ENCODE measurements at places on chromosomes 2 and 18.
A peak's percentile ranks its signal among the peaks of the same experiment; 100 is the strongest.

DNA sequence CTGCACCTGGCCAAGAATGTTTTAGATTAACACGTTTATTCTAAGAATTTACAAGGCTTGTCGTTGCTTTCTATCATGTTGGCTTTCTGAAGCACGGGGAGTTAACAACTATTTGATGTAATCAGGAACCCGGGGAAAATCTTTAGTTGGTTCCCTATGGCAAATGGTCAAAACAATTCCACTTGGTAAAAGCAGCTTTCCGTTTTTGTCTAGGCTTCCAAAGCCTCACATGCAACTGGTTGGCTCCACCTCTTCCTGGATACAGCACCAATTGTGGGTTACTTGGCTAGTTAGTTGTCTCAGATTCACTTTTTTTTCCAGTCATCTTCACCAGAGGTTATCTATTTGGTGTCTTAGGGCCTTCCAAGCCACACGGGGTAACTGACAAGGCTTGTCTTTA is 2.8 kb downstream of the COLEC12 start:
- H3K36me3 ChIP-seq = no peaks in the 10 kb centered on the region
- H3K27ac ChIP-seq = no peak overlapping the region
- H3K27me3 ChIP-seq = no peaks in the 10 kb centered on the region
- DNase-seq = no peak
- H3K4me1 ChIP-seq = peaks cover 19% of the 10 kb centered on the region
- H3K4me3 ChIP-seq = no peak overlapping the region

GRCh38 chr2:105977212-105977611 is 216.9 kb downstream of the UXS1 start:
- no peak for DNase-seq
- H3K27ac ChIP-seq = no peak overlapping the region
- no peaks in the 10 kb centered on the region for H3K36me3 ChIP-seq
- H3K27me3 ChIP-seq = no peaks in the 10 kb centered on the region
- no peaks in the 10 kb centered on the region for H3K4me1 ChIP-seq
- no peak overlapping the region for H3K4me3 ChIP-seq

- H3K27ac ChIP-seq = no peak overlapping the region
- H3K4me3 ChIP-seq = no peak overlapping the region
- DNase-seq = no peak
These were observed 1845.6 kb upstream of the PIK3C3 start for GRCh38 chr18:40109252-40110049.

DNA sequence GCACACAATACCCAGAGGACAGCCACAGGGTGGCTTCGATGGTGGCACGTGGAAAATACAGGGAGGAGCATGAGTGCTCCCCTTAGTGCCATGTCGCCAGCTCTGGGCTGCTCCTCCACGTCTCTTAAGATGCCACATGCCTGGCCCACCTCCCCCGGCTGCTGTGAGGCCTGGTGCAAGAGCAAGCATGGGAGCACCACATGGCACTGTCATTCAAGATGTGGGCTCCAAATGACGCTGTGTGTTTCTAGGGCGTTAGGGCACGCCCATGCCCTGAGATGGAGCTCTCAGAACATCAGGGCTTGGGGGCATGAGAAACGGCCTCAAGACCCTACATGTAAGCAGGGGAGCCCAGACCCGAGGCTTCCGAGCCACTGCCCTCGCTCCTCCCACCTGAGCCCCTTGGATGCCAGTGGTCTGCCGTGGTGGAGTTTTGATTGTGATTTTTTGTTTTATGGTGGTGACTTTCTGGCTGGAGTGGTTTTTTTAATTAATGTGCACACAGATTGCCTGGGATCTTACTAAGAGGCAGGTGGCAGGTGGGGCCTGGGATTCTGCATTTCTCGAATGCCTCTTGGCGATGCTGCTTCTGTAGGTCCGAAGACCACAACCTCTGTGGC is 239.3 kb downstream of the GBX2 start:
- no peaks in the 10 kb centered on the region for H3K36me3 ChIP-seq
- H3K27me3 ChIP-seq = no peaks in the 10 kb centered on the region
- DNase-seq = no peak
- no peak overlapping the region for H3K4me3 ChIP-seq
- H3K4me1 ChIP-seq = no peaks in the 10 kb centered on the region
- H3K27ac ChIP-seq = no peak overlapping the region

DNA sequence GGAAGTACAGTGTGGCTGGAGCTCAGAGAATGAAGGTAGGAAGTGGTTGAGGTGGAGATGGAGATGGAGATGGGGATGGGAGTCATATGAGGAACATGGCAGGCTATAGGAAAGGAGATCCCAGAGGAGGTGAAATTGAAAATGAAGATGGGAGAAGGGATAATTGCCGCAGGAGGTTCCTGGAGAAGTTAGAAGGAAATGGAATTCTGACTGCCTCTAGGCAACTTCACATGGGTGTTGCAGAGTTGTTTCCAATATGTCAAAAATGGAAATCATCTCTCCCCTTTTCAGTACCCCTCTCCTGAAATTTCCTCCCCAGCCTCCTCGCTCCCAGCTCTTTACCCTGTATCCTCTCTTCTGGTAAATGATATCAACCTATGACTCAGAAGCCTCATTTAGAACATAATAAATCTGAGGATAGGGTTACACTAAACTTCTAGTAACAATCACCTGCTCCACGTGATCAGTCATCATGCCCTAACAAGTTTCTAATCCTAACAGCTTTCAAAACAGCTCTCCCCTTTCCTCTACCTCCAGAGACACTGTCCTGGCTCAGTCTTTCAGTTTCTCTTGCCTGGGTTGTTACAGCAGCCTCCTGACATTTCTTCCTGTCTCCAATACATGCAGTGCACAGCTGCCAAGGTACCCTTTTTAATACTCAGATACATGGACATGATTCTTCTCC is 201.9 kb upstream of the RBMS1 start:
- no peaks in the 10 kb centered on the region for H3K27me3 ChIP-seq
- H3K36me3 ChIP-seq = no peaks in the 10 kb centered on the region
- peaks cover 5% of the 10 kb centered on the region for H3K4me1 ChIP-seq
- H3K4me3 ChIP-seq = no peak overlapping the region
- DNase-seq = no peak

GRCh38 chr2:14517731-14518130 is 114.8 kb upstream of the LRATD1 start:
- DNase-seq = no peak
- no peaks in the 10 kb centered on the region for H3K27me3 ChIP-seq
- no peak overlapping the region for H3K27ac ChIP-seq

DNA sequence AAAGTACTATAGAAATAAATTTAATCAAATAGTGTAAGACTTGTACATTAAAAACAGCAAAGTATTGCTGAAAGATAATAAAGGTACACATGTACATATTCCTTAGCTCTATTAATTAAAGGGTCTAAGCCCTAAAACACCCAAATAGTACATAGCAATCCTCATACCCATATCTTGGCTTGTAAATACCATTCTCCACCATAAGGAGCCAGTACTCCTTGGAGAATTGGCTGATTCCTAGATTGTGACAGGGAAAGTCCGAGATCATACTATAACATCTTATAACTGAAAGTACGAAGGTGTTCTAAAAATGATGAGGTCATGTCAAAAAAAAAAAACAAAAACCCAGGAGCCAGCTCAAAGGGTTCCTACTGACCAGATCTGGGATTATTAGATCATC is 614.6 kb downstream of the SUCLG1 start:
- H3K36me3 ChIP-seq = no peaks in the 10 kb centered on the region
- no peak overlapping the region for H3K4me3 ChIP-seq
- no peak for DNase-seq
- H3K27me3 ChIP-seq = no peaks in the 10 kb centered on the region
- H3K27ac ChIP-seq = no peak overlapping the region

- H3K27ac ChIP-seq = no peak overlapping the region
- no peak for DNase-seq
- peaks cover 9% of the 10 kb centered on the region for H3K4me1 ChIP-seq
These were observed 33.5 kb upstream of the DAPL1 start for GRCh38 chr2:158761621-158762020.

- no peaks in the 10 kb centered on the region for H3K4me1 ChIP-seq
- H3K4me3 ChIP-seq = no peak overlapping the region
- H3K27ac ChIP-seq = no peak overlapping the region
- H3K27me3 ChIP-seq = no peaks in the 10 kb centered on the region
These were observed 34.2 kb downstream of the NDUFA10 start for GRCh38 chr2:239990966-239991365.

DNA sequence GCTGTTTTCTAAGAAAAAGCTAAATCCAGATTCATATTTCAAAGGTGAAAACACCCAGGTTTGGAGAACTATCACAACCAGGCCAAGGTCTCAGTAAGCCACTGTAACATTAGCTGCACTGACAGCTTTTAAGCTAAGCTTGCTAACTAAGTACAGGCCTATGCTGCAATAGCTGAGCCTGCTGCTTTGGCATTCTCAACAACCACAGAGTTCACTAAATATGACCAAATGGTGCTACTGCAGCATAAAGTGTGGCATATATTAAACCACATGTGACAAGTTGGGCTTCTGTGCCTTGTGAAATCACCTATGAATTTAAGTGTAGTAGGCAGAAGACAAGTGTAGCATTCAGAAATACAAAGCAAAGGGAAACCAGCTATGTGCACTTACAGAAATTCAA is 206.7 kb downstream of the TCF4 start:
- H3K36me3 ChIP-seq = no peaks in the 10 kb centered on the region
- H3K4me1 ChIP-seq = no peaks in the 10 kb centered on the region
- no peak for DNase-seq
- H3K27ac ChIP-seq = no peak overlapping the region

DNA sequence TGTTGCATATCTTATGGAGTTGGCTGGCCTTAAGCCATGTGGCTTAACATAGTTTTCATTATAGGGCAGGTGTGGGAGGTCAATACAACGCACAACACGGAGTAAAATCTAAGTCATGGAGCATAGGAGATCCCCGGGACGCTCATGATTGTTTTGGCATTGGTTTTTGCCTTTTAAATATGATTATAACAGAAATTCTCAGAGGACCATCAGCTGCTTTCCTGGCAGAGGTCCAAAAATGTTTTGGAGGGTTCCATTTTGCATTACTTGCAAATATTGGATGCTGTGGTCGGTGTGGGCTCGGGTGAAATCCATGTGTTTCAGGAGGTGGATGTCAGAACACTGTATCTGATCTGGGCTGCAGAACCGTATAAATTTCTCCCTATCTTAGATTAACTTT is 3.4 kb downstream of the NCOA1 start:
- DNase-seq = no peak
- no peak overlapping the region for H3K27ac ChIP-seq
- H3K4me3 ChIP-seq = no peak overlapping the region
- peaks cover 80% of the 10 kb centered on the region for H3K4me1 ChIP-seq
- no peaks in the 10 kb centered on the region for H3K27me3 ChIP-seq

- H3K4me3 ChIP-seq = no peak overlapping the region
- no peaks in the 10 kb centered on the region for H3K27me3 ChIP-seq
- peak overlapping the region; percentile 70 for H3K27ac ChIP-seq
- peaks cover 28% of the 10 kb centered on the region for H3K4me1 ChIP-seq
- no peaks in the 10 kb centered on the region for H3K36me3 ChIP-seq
- no peak for DNase-seq
These were observed 21.6 kb upstream of the VPS4B start for GRCh38 chr18:63443829-63444228.

DNA sequence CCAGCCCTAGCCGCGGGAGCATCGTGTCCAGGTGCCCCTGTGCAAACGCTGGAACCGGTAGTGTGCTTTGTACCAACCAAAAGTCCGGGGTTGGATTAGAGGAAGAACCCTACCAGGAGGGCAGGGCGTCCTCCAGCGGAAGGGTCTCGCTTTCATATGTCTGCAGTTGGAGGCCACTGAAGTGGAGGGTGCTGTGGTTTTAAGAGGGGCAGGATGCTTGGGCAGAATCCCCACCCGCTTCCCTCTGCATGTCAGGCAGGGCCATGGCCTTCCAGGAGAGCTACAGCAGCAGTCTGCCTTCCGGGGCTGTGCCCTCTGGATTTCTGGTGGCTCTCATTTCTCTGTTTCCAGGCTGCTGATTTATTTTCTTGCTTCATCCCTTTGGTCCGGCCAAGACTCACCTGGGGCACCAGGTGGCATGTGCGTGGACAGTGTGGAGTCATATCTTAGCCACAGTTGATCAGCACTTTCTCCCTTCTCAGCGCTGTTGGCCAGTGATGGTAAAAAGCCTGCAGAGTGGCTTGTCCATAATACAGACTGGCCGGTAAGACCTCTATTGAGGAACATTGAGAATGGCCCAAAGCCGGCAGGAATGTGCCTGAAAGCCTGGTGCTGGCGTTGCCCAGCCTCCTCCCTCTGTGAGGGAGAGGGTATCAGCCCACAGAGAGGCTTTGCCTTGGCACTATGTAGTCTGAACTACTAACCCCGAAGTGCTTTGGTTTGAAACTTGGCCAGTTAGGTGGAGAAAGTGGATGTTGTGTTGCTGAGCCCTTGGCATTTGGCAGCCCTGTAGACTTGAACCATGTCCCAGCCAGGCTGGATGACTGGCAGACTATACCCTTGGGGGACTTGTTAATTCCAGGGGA is 1.8 kb downstream of the AGAP1 start:
- no peak overlapping the region for H3K27ac ChIP-seq
- no peaks in the 10 kb centered on the region for H3K36me3 ChIP-seq
- H3K4me1 ChIP-seq = peaks cover 32% of the 10 kb centered on the region
- DNase-seq = no peak
- H3K27me3 ChIP-seq = no peaks in the 10 kb centered on the region

DNA sequence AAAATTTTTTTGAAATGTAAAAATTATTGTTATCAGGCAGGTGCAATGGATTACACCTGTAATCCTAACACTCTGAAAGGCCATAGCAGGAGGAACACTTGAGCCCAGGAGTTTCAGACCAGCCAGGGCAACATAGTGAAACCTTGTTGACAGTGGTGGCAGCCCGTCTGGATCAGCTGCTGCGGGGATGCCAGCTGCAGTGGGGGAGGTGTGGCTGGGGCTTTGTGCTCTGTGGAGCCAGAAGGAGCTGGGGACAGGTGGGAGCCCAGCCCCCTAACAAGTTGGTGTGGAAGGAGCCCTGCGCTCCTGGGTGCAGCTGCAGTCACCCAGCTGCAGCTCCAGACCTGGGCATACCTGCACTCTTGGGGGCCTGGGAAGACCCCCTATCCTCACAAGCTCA is 182.4 kb upstream of the MC4R start:
- H3K4me3 ChIP-seq = no peak overlapping the region
- no peak overlapping the region for H3K27ac ChIP-seq
- H3K27me3 ChIP-seq = no peaks in the 10 kb centered on the region
- no peaks in the 10 kb centered on the region for H3K4me1 ChIP-seq
- H3K36me3 ChIP-seq = no peaks in the 10 kb centered on the region
- DNase-seq = no peak

GRCh38 chr2:40352041-40352702 is 99.7 kb downstream of the SLC8A1 start:
- no peak overlapping the region for H3K27ac ChIP-seq
- no peak for DNase-seq
- H3K36me3 ChIP-seq = no peaks in the 10 kb centered on the region
- no peak overlapping the region for H3K4me3 ChIP-seq
- H3K4me1 ChIP-seq = peaks cover 9% of the 10 kb centered on the region
- H3K27me3 ChIP-seq = no peaks in the 10 kb centered on the region

DNA sequence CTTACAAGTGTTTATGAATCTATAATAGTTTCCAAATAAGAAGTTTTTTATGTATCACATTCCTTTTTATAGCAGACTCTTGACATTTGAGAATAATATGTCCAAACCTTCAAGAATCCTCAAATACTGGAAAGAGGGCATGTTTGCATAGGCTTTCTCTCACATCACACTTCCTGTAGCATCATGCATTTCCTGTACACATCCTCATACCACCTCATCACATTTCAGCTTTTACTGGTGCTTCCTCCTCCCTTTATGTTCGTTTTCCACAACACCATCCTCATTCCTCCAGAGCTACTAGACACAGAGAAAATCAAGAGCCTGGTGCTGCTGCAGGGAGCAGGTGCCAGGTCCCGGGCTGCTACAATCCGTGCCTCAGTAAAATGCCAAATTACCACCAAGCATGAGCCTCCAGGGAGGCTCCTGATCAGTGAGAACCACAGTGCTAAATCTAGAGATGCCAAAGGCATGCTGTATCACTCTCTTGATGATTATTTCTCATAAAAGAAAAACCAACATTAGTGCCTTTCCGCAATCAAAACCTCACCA is 137.7 kb upstream of the CYP1B1 start:
- no peak for DNase-seq
- peaks cover 6% of the 10 kb centered on the region for H3K4me1 ChIP-seq
- H3K27ac ChIP-seq = no peak overlapping the region
- H3K27me3 ChIP-seq = no peaks in the 10 kb centered on the region
